ENCODE measurements at places on chromosomes 1 and 21.
A peak's percentile ranks its signal among the peaks of the same experiment; 100 is the strongest.

DNA sequence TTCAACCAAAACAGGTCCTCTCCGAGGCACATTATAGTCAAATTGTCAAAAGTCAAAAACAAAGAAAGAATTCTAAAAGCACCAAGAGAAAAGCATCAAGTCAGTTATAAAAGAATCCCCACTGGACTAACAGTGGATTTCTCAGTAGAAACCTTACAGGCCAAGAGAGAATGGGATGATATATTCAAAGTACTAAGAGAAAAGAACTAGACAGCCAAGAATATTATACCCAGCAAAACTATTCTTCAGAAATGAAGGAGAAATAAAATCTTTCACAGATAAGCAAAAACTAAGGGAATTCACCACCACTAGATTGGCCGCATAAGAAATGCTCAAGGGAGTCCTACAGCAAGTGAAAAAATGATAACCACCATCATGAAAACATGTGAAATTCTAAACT lies 16.1 kb downstream of the OLFML3 start:
- no peaks in the 10 kb centered on the region for H3K27me3 ChIP-seq
- no peak overlapping the region for H3K27ac ChIP-seq
- no peaks in the 10 kb centered on the region for H3K36me3 ChIP-seq
- DNase-seq: no peak
- H3K4me1 ChIP-seq: no peaks in the 10 kb centered on the region
- H3K4me3 ChIP-seq: no peak overlapping the region

GRCh38 chr1:53572065-53572814 lies 113.0 kb downstream of the DMRTB1 start:
- peak; percentile 44 for DNase-seq
- no peaks in the 10 kb centered on the region for H3K27me3 ChIP-seq
- H3K4me3 ChIP-seq: no peak overlapping the region
- H3K27ac ChIP-seq: no peak overlapping the region
- H3K4me1 ChIP-seq: no peaks in the 10 kb centered on the region

DNA sequence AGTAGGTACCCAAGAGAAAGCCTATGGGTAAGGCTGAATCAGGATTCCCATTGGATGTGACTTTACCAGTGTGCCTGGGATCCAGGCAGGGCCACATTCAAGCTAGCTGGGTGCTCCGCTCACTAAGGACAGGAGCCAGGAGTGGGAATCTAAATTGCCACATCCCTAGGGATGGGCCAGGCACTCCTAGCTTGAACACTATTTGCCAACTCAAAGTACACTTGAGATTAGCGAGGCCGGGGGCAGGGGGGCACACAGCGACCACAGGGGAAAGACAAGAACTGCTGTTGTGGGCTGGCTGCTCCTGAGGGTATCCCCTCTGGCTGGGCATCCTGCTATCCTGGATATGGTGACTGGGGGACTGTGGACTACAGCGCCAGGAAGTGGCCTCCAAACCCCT lies 4.3 kb downstream of the SLC45A3 start:
- H3K36me3 ChIP-seq: no peaks in the 10 kb centered on the region
- no peaks in the 10 kb centered on the region for H3K27me3 ChIP-seq
- DNase-seq: no peak
- no peak overlapping the region for H3K4me3 ChIP-seq
- H3K27ac ChIP-seq: no peak overlapping the region
- H3K4me1 ChIP-seq: peaks cover 4% of the 10 kb centered on the region

GRCh38 chr21:30320215-30320614 lies at the start of gene KRTAP26-1:
TSS of gene KRTAP26-1 (minus strand) at chr21:30320315. CDS start at chr21:30320035, 280 bp downstream.
- H3K4me1 ChIP-seq: no peaks in the 10 kb centered on the region
- H3K4me3 ChIP-seq: no peak within 1 kb of the TSS
- no peak within 1 kb of the TSS for H3K27ac ChIP-seq
- no peak for DNase-seq
- H3K27me3 ChIP-seq: no peaks in the 10 kb centered on the region

- no peaks in the 10 kb centered on the region for H3K4me1 ChIP-seq
- DNase-seq: no peak
- no peak overlapping the region for H3K4me3 ChIP-seq
- no peaks in the 10 kb centered on the region for H3K36me3 ChIP-seq
- no peak overlapping the region for H3K27ac ChIP-seq
Observed at GRCh38 chr1:99943223-99943794, 26.5 kb upstream of the SLC35A3 start.

- H3K36me3 ChIP-seq: no peaks in the 10 kb centered on the region
- no peak overlapping the region for H3K4me3 ChIP-seq
- no peak overlapping the region for H3K27ac ChIP-seq
- DNase-seq: no peak
Observed at GRCh38 chr1:212578041-212578440, 30.5 kb upstream of the ATF3 start.

DNA sequence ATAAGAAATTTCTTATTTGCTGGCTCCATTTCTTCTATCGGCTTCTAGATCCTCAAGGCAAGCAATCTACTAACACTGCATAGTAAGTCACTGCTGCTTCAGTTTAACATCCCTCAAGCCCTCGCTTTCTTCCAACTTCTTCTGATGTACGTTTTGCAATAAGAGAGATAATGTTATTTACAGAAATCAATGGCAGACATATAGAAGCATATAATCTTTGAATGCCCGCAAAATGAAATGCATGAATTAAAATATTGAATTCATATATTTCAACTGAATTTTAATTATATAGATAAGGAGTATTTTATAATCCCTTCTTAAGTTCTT lies 143.8 kb downstream of the KCTD3 start:
- H3K27ac ChIP-seq: no peak overlapping the region
- no peaks in the 10 kb centered on the region for H3K36me3 ChIP-seq

- no peaks in the 10 kb centered on the region for H3K27me3 ChIP-seq
- no peak for DNase-seq
- H3K4me1 ChIP-seq: no peaks in the 10 kb centered on the region
Observed at GRCh38 chr1:151144474-151145303, 1.7 kb downstream of the SEMA6C start.

DNA sequence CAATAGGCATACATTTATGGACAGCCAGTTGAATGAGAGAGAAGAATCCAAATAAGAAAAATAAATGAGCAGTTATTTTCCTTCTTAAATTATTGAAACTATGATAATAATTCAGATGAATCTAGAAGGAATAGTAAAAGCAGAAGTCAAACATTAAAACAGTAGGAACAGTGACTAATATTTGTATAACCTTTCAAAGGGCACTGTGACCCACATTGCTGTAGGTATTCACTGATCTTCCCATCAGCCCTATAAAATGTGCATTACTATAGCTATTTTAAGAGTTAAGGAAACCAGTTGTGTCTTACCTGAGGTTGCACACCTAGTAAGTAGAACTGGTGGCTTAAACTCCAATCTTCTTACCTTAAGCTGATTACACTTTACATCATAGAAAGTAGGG lies 102.8 kb upstream of the ARTN start:
- H3K27me3 ChIP-seq: no peaks in the 10 kb centered on the region
- H3K4me1 ChIP-seq: no peaks in the 10 kb centered on the region
- DNase-seq: no peak
- H3K27ac ChIP-seq: no peak overlapping the region
- no peak overlapping the region for H3K4me3 ChIP-seq

- DNase-seq: no peak
- no peaks in the 10 kb centered on the region for H3K4me1 ChIP-seq
- H3K27me3 ChIP-seq: no peaks in the 10 kb centered on the region
- H3K36me3 ChIP-seq: no peaks in the 10 kb centered on the region
- H3K27ac ChIP-seq: no peak overlapping the region
Observed at GRCh38 chr1:31978843-31979400, 34.7 kb upstream of the KHDRBS1 start.

DNA sequence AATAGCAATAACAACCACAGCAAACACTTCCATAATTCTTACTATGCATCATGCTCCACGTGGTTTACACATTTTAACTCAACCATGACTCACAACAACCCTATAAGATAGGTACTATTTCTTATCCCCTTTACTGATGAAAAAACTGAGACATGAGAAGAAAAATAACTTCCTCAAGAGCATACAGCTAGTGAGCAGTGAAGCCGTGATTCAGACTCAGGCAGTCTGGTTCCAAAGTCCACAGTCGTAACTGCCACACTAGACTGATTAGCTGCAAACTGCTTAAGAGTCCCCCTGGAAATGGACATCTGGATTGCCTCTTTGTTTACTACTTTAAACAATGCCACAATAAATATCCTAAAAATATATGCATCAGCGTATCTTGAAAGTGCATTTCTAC lies 55.7 kb downstream of the PLD5 start:
- no peaks in the 10 kb centered on the region for H3K4me1 ChIP-seq
- H3K27me3 ChIP-seq: no peaks in the 10 kb centered on the region
- H3K27ac ChIP-seq: no peak overlapping the region
- no peak for DNase-seq

DNA sequence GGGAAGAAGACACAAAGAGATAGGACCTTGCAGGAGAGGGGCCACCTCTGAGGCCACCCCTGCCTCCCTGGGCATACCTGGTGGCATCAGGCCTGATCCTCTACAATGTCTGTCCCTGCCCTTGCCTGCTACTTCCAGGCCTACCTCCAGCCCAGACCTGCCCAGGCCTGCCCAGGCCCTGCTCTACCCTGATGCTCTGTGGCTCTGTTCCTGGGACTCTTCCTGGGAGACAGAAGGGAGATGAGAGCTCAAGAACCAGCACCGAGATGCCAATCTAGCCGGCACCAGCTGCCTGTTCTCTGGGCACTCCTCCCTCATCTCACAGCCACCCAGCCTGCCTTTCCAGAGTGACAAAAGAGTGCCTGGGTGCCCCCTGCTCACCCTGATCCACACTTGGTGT lies 2.7 kb downstream of the CELF3 start:
- H3K27me3 ChIP-seq: no peaks in the 10 kb centered on the region
- no peaks in the 10 kb centered on the region for H3K36me3 ChIP-seq
- H3K4me1 ChIP-seq: no peaks in the 10 kb centered on the region
- H3K4me3 ChIP-seq: no peak overlapping the region

DNA sequence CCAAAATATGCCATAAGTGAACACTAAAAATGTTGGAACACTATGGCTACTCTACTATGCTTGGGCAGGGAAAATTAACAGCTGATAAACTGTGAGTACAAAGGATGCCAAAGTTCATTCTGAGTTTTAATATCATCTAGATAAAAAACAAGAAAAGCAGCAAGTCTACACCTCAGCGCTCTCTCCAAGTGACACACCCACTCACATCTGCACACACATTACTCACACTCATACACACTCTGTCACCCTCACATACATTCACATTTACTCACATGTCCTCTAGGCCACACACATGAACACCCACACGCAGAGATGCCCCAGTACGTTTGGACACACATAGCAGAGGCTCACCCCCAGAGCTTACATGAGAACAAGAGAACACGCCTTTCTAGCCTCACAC lies 87.3 kb upstream of the RAB4A start:
- H3K4me3 ChIP-seq: no peak overlapping the region
- no peak for DNase-seq
- no peaks in the 10 kb centered on the region for H3K4me1 ChIP-seq
- H3K27me3 ChIP-seq: no peaks in the 10 kb centered on the region

DNA sequence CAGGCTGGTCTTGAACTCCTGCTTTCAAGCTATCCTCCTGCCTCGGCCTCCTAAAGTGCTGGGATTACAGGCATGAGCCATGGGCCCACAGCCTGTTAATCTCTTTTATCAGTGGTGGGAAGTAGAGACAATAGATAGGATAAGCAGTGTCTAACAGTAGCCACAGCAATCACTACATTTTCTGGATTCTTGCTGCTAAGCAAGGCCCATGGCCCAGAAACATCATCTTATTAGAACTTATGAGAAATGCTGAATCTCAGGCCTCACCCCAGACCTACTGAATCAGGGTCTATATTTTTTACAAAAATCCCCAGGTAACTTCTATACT lies 29.7 kb downstream of the IGFN1 start:
- no peaks in the 10 kb centered on the region for H3K4me1 ChIP-seq
- no peak overlapping the region for H3K27ac ChIP-seq

DNA sequence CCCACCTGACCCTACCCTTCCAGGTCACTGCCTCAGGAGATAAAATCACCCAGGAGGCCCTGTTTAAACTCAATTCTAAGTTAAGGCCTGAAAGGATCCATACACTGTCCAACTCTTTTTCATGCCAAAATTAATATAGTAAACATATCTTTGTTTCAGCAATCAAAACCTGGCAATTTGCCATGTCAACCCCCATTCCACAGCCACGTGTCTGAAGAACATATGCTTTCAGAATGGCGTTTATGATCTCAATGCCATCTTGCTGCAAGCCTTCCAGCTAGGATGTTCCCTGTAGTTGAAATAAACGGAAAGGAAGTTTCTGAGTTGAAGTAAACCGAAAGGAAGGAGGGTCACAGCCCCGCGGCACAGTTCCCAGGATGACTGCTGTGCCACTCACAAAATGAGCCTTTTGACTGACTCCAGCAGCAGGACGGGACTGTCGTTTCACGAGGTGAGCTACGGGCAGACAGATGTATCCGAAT lies 472.0 kb downstream of the SMYD3 start:
- no peaks in the 10 kb centered on the region for H3K36me3 ChIP-seq
- H3K4me1 ChIP-seq: no peaks in the 10 kb centered on the region
- no peaks in the 10 kb centered on the region for H3K27me3 ChIP-seq
- no peak overlapping the region for H3K27ac ChIP-seq
- no peak for DNase-seq

DNA sequence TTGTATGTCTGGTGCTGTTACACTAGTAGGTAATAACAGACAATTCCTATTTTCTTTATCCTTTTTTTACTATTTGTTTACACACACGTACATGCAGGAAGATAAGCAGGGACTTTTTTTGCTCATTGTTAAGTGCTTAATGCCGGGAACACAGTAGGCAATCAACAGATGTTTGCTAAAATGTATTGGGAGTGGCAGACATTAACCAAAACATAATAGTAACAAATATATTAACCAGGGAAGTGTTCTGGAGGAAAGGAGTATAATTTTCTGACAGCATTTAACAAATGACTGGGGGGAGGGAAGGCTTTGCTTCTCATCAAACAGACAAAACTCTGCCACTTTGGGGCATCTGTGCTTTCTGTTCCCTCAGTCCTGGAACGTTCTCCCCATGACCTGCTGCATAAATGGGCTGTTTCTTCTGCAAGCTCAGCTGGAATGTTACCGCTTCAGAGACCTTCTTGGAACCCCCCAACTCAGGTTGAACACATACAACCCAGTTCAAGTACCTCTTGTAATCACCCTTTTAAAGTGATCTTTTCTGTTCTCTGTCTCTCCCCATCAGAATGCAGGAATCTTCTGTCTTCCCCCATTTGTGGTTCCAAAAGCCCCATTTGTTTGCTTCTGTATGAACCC lies 2.1 kb downstream of the CR1L start:
- H3K36me3 ChIP-seq: no peaks in the 10 kb centered on the region
- H3K27ac ChIP-seq: no peak overlapping the region
- H3K4me1 ChIP-seq: peaks cover 2% of the 10 kb centered on the region
- DNase-seq: no peak

DNA sequence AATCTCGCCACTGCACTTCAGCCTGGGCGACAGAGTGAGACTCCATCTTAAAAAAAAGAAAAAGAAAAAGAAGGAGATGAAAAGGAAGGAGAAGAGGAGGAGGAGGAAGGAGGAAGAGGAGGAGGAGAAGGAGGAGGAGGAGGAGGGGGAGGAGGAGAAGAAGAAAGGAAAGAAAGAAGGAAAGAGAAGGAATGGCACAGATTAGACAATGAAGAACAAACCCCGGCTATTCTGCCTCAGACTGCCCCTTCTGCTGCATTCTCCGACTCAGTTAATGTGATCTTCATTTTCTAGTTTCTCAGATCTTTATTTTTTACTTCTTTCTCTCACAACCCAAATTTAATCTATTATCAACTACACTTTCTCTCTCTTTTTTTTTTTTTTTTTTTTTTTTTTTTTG lies 40.1 kb upstream of the PTGFRN start:
- no peaks in the 10 kb centered on the region for H3K4me1 ChIP-seq
- H3K27me3 ChIP-seq: no peaks in the 10 kb centered on the region

All from aorta (tissue), 5 donors.